ENCODE measurements at places on chromosomes 1 and 21. TPM values are rescaled to one million over a fixed set of nuclear protein-coding genes. Genes with fewer than 3 reads are reported as not detected.

- DNase-seq, result no peak
These were observed 9.3 kb upstream of the VANGL1 start for GRCh38 chr1:115632251-115633026.

DNA sequence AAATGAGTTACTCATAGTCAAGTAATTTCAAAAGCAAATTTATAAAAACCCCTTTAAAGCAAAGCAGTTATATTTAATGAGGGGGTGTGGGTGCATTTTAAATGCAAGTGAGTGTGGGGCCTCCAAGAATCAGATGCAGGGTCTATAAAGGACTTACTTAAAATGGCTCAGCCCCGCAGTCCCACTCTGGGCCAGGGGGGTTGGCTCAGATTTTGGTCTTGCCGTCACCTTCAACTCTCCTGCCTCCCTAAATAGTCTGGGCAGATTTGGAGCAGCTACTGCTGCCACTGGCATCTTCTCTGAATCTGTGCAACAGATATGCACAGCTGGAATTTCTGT, 16.2 kb downstream of the AMPD2 start:
- no peak for DNase-seq

DNA sequence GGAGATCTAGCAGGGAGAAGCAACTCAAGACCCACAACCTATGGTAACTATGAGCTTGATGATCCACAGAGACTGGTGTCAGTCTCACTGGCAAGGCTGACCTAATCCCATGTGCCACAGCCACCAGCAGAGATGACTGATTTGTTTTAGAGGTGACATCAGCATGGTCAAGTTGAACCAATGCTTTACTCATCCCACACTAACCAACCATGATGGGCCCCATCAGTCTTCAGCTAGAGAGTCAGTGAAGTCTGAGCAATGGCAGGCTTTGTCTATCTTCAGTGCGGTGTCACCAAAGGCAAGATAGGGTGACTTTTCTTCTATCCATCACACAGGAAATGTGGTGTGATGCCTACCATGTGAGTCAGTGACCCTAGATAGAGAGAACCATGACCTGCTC, 1470.7 kb downstream of the NCAM2 start:
- DNase-seq, result no peak

Gene RRP15
- 20.8 TPM for total RNA-seq

Gene SAMSN1
- total RNA-seq, result 1.0 TPM

Measured in left ventricle myocardium inferior (tissue), 1 donor.